ENCODE measurements at places on chromosomes 5 and 9. TPM values are rescaled to one million over a fixed set of nuclear protein-coding genes. Genes with fewer than 3 reads are reported as not detected.

The ZNF367 gene
- total RNA-seq = 2.8 TPM

The SPINK1 gene
- 0.26 TPM for total RNA-seq

The FAM151B gene
- total RNA-seq = 1.2 TPM

The TAF11L5 gene
- total RNA-seq = not detected

The IL5 gene
- total RNA-seq = not detected

The IL4 gene
- total RNA-seq = not detected

The CYSRT1 gene
- under 0.01 TPM for total RNA-seq

The OR4F3 gene
- total RNA-seq = not detected

The SPTAN1 gene
- 200 TPM for total RNA-seq

The PRRT1B gene
- not detected for total RNA-seq

The CDKN2AIPNL gene
- 39.8 TPM for total RNA-seq

The SPINK4 gene
- total RNA-seq = not detected

The EGFLAM gene
- total RNA-seq = 3.4 TPM

The ACOT12 gene
- total RNA-seq = not detected

The ADGRD2 gene
- total RNA-seq = not detected

The DDX4 gene
- not detected for total RNA-seq

The ASB6 gene
- total RNA-seq = 32.2 TPM

The TAF1L gene
- total RNA-seq = not detected

The SLC36A2 gene
- not detected for total RNA-seq

The BAAT gene
- total RNA-seq = 0.13 TPM

The C1QTNF2 gene
- 0.39 TPM for total RNA-seq

The SLC22A4 gene
- 3.4 TPM for total RNA-seq

The SPAAR gene
- total RNA-seq = 0.39 TPM

The RETREG1 gene
- 0.16 TPM for total RNA-seq

The SH3PXD2B gene
- total RNA-seq = 30.8 TPM

The HOMER1 gene
- total RNA-seq = 4.2 TPM

The LCN10 gene
- not detected for total RNA-seq

The PCDHA9 gene
- not detected for total RNA-seq

The GTF3C4 gene
- 11.4 TPM for total RNA-seq

The BBLN gene
- 358 TPM for total RNA-seq

The PCA3 gene
- total RNA-seq = not detected

The ANKRD33B gene
- 4.2 TPM for total RNA-seq

The LCN15 gene
- not detected for total RNA-seq

The FOXD4 gene
- total RNA-seq = 0.24 TPM

The UQCRQ gene
- total RNA-seq = 222 TPM

The TMEM252 gene
- not detected for total RNA-seq

The CHSY3 gene
- 3.7 TPM for total RNA-seq

Data from epithelial cell of alveolus of lung (primary cell).